ENCODE measurements at places on chromosomes 3 and 15. TPM values are rescaled to one million over a fixed set of nuclear protein-coding genes. Genes with fewer than 3 reads are reported as not detected.

The LRRC3B gene
- not detected for polyA plus RNA-seq

The C3orf85 gene
- not detected for polyA plus RNA-seq

The ZNF35 gene
- polyA plus RNA-seq = 3.7 TPM

The PXK gene
- 8.0 TPM for polyA plus RNA-seq

The CTXN2 gene
- not detected for polyA plus RNA-seq

The CISH gene
- 5.9 TPM for polyA plus RNA-seq

The TMOD2 gene
- polyA plus RNA-seq = 1.7 TPM

The C3orf22 gene
- polyA plus RNA-seq = not detected

The ZBTB47 gene
- polyA plus RNA-seq = 6.1 TPM

The OR5K2 gene
- polyA plus RNA-seq = not detected

The SLC12A1 gene
- not detected for polyA plus RNA-seq

The APEH gene
- polyA plus RNA-seq = 144 TPM

The CD80 gene
- not detected for polyA plus RNA-seq
